Stimulated activated CD8-positive, alpha-beta memory T cell treated with anti-CD3 and anti-CD28 coated beads, Interleukin-4, amount 100 ng/mL, for 4 hours (primary cell): ENCODE measurements at places on chromosomes 12 and 14.

DNA sequence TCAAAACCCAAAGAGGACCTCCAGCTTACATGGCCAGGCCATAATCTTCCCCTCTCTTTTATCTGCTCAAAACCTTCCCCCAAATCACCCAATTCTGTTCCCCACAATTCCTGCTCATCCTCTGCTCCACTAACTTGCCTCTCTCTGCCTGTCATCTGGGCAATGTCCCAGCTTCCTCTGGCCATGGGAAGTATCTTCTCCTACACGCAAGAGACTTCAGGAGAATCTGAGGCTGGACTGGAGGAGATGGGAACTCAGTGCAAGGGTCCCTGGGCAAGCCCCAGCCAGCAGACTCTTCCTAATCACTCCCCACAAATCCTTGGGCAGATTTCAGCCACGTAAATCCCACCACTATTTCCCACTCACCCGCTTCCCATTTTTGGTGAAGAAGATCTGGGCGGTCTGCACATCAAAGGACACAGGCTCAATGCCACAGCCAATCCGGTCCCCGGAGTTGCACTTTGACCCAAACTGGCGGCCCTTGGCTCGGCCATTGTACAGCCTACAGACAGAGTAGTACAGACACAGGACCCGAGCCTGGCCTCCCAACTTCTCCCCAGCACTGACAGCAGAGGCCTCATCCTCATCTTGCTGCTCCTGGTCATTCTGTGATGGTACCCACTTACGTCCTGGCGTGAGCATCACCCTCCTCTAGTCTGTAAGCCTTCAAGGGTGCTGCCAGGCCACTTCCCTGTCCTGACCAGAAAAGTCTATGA is 4.7 kb downstream of the SPRYD3 start:
- no peak for DNase-seq

GRCh38 chr12:125544960-125545359 is 479.7 kb downstream of the AACS start:
- DNase-seq = no peak

GRCh38 chr14:48672506-48672905 is 913.7 kb downstream of the RPS29 start:
- DNase-seq = no peak

GRCh38 chr12:66786531-66787308 is 107.8 kb upstream of the GRIP1 start:
- no peak for DNase-seq

DNA sequence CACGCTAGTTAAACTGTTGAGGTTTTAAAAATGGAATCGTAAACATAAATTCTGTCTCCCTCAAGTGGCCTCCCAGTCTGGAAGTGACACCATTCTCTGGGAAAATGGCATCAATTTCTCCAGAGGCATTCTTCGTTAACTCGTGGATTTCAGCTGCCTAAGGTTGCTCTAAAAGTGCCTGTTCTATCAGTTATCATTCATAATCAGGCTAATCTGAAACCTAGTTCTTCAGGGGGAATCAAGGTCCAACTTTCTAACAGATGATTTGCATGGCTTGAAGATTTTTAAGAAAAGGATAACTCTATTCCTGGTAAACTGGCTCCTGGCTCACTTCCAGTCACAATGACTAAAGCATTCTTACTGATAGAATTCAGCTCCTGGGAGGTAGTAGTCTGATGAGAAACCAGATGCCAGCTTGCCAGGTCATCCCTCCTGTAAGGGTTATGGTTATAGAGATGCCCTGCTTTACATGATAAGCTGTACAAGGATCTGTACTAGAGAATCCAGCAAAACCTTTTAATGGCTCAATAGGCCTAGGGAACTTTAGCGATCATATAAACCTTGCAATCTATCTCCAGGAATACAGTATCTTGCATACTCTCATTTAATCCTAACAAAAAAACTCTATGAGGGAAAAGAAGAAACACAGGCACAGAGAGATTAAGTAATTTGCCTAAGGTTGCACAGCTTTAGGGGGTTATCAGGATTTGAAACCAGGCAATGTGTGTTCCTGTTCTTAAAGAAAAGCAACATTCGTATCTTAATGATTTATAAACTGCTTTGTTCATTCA is 1.5 kb downstream of the L3HYPDH start:
- DNase-seq = no peak

GRCh38 chr12:82019533-82019932 is 260.4 kb upstream of the PPFIA2 start:
- DNase-seq = no peak

GRCh38 chr12:19436931-19437330 is 2.4 kb upstream of the AEBP2 start:
- DNase-seq = no peak

- DNase-seq = no peak
These were observed 242.1 kb downstream of the CHST11 start for GRCh38 chr12:104698871-104699270.

DNA sequence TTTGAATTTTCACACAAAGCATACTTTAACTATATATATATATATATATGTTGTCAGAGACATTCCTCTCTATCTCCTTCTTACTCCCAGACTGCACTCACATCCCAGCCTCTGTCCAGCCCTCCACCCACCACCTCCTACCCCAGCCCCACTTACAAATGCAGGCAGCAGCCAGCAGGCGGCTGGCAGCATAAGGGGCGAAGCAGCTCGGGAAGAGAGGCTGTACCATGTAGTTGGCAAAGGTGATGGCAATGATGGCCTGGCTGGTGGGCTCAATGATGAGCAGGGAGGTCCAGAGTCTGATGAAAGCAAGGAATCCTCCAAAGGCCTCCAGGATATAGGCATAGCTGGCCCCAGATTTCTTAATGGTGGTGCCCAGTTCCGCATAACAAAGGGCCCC is 2.5 kb downstream of the SLC7A7 start:
- no peak for DNase-seq

- DNase-seq = no peak
These were observed 2.0 kb upstream of the MDM1 start for GRCh38 chr12:68334132-68334531.

- peak; percentile 84 for DNase-seq
These were observed 43.0 kb downstream of the EVL start for GRCh38 chr14:100108042-100108825.

- DNase-seq = no peak
These were observed 8.9 kb downstream of the GTF2A1 start for GRCh38 chr14:81211844-81212243.

- DNase-seq = no peak
These were observed 243.2 kb downstream of the ALX1 start for GRCh38 chr12:85523197-85523596.

DNA sequence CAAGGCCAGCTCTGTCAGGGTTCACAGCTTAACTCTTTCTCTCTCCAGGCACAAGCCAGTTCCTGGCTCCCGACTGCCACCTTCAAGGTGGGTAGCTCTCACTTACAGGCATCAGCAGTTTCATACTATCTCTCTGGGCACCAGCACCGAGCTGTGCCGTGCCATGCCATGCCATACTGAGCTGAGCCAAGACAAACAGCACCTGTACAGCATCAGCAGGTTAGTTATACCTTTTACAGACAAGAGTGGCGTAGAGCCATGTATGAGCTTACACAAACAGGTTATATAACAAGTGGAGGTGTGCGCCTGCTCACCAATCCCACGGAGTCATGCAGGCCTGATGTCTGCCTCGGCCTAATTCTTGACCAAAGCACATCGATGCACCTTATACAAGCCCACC is 1098.7 kb downstream of the AACS start:
- DNase-seq = no peak

- no peak for DNase-seq
These were observed 122.9 kb downstream of the PPHLN1 start for GRCh38 chr12:42448841-42449240.

GRCh38 chr14:98412431-98412830 is 859.6 kb downstream of the BCL11B start:
- no peak for DNase-seq

- DNase-seq = no peak
These were observed 2.4 kb downstream of the GALNT6 start for GRCh38 chr12:51388846-51389245.

- DNase-seq = peak; percentile 9
These were observed 120.1 kb upstream of the MAX start for GRCh38 chr14:65222440-65222858.

DNA sequence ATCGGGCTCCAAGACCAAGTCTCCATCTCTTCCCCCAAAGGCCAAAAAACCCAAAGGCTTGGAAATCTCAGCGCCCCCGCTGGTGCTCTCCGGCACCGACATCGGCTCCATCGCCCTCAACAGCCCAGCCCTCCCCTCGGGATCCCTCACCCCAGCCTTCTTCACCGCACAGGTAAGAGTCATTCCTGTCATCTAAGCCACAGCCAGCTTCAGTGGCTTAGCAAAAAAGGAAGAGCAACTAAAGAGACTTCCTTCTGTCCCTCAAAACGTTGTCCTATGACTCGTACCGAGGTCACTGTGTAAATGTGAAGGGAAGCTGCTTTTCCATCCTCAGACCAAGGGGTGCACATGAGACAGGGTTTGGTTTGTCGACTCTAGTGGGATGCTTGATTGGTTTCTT is 53.4 kb downstream of the ELK3 start:
- no peak for DNase-seq

DNA sequence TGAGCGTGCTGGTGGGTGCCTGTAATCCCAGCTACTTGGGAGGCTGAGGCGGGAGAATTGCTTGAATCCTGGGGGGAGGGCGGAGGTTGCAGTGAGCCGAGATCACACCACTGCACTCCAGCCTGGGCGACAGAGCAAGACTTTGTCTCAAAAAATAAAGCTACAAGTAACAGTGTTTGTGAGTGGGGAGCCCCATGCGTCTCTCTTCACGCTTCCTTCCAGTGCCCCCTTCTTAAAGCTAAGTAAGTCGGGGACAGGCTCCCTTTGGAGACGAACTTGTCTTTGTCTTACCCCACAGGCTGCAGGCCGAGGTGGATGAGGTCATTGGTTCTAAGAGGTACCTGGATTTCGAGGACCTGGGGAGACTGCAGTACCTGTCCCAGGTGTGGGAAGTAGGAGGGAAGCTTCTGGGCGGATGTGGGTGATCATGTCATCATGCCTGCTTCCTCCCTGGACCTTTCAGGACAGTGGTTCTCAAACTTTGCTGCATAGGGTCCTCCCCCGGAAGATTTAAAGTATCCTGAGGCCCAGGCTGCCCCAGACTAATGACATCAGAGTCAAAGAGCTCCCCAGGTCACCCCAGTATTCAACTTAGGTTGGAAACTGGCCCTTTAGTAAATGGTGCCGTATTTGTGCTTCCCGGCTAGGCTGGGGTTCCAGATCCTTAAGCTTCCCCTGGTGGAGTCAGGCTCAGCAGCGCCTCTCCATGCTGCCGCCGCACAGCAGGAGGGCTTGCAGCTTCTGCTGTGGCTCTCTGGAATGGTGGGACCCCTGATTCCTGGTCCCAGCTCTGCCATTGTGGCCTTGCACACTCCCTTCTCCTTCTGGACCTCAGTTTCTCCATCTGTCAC is 37.1 kb downstream of the CYP46A1 start:
- no peak for DNase-seq

- no peak for DNase-seq
These were observed 66.0 kb upstream of the CPSF6 start for GRCh38 chr12:69173368-69173767.

- no peak for DNase-seq
These were observed 26.5 kb upstream of the RCOR1 start for GRCh38 chr14:102565959-102566358.

GRCh38 chr12:105084251-105085250 is at the start of gene ALDH1L2:
Gene ALDH1L2, minus strand, starts transcription at chr12:105084458. Its CDS starts 22 bp downstream, at chr12:105084436.
- DNase-seq = no peak

- DNase-seq = no peak
These were observed 57.6 kb upstream of the BEGAIN start for GRCh38 chr14:100644784-100645183.

DNA sequence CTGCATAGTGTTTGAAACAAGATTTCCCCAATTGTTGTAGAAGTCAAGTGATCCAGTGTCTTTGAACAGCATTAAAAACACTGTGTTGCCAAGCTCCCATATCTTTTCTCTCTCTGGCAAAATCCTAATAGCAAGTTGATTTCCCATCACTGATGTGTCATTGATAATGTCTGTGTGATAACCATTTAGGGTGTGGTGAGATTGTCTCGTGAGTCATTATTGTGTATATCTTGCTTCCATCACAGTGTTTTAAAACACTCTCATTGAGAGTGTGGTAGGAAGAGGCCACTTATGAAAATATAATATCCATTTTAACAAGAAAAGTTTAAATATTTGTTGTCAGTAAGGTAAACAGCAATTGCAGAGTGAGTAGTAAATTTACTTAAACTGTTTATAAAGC is 74.7 kb downstream of the PRORP start:
- no peak for DNase-seq
